ENCODE measurements at places on chromosomes 13 and 19. TPM values are rescaled to one million over a fixed set of nuclear protein-coding genes. Genes with fewer than 3 reads are reported as not detected.

CPB2 gene
- total RNA-seq = not detected

PABPC3 gene
- not detected for total RNA-seq

EFNB2 gene
- total RNA-seq = 17.4 TPM

SHD gene
- 24.6 TPM for total RNA-seq

TPTE2 gene
- total RNA-seq = not detected

ETV2 gene
- total RNA-seq = 1.2 TPM

CALR3 gene
- total RNA-seq = not detected

LRRC4B gene
- total RNA-seq = 2.0 TPM

ADAMTS10 gene
- total RNA-seq = 13.1 TPM

GRCh38 chr13:108588516-108588915, 40.9 kb upstream of the MYO16 start:
- no peak for DNase-seq

DNA sequence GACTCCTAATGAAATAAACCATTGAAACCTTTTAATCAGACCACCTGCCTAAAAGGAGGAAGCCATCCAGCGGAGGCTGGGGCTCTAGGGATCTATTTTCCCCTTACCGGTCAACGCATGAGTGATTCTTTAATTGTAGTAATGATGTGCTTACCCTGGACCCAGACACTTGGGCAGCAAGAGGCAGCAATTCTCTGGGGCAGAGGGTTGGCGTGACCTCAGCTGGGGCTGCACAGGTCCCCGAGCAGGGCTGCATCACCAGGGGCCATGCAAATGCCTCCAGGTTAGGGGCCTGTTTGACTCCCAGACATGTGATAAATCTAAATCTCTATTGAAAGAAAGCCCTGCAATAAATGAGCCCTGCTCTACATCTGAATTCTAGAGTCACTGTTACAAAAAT, 194.2 kb upstream of the TSHZ3 start:
- peak; percentile 21 for DNase-seq

- DNase-seq = no peak
Measured at GRCh38 chr19:55687281-55688201, 12.5 kb downstream of the EPN1 start.

DNA sequence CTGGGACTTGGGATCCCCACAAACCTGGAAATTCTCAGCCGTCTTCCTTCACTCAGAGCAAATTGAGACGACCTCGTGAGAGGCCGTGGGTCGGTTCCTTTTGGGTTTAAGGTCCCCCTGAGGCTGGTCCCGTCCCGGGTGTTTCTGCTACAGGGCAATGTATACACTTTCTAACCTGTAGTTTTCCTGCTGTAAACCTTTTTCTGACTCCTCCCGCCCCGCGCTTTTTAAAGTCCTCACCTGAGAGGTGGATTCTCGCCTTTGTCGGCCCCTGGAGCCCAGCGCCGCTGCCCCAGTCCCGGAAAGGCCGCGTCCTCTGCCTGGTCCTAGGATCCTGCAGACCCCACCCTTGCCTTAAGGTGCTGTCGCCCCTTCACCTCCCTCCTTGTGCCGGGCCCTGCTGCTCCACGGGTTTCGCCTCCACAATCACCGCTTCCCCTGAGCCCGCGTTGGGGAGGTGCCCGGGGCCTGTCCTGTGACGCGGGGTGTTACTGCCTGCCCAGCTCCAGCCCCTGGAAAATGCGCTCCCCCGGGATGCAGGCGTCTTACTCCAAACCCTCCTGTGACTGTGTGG, 391 bp downstream of the ZNF761 start:
- peak; percentile 60 for DNase-seq

DNA sequence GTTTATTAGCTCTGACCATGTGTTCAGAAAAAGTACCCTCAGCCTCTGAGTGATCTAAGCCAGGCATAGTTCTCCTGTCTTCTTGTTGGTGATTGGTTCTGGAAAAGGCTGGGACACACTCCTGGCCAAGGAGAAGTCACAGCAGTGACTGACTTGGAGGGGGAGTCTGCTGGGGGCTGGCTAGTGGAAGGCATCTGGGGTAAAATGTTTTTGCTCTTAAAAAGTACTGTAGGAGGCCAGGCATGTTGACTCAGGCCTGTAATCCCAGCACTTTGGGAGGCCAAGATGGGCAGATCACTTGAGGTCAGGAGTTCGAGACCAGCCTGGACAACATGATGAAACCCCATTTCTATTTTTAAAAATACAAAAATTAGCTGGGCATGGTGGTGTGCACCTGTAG, 21.7 kb downstream of the FAM187B start:
- no peak for DNase-seq

GRCh38 chr19:46369817-46370216, 22.9 kb downstream of the PPP5C start:
- no peak for DNase-seq

DNA sequence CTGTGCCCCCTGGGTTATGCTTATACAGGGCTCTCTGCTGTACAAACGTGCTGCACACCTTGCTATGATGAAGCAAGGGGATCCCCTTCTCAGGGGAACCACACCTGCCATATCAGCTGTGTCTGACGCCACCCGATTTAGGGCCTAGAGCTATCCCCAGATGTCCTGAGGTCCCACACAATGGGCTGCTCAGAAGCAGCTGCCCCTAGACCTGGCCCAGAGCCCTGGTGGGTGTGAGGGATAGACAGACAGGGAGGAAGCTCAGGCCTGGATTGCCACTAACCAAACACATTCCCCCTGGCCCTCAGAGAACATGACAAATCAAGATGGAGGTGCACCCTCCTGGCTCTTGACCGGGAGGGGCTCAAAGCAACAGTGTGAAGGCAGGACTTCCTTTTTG, 59.3 kb downstream of the TSHZ3 start:
- DNase-seq = no peak

DNA sequence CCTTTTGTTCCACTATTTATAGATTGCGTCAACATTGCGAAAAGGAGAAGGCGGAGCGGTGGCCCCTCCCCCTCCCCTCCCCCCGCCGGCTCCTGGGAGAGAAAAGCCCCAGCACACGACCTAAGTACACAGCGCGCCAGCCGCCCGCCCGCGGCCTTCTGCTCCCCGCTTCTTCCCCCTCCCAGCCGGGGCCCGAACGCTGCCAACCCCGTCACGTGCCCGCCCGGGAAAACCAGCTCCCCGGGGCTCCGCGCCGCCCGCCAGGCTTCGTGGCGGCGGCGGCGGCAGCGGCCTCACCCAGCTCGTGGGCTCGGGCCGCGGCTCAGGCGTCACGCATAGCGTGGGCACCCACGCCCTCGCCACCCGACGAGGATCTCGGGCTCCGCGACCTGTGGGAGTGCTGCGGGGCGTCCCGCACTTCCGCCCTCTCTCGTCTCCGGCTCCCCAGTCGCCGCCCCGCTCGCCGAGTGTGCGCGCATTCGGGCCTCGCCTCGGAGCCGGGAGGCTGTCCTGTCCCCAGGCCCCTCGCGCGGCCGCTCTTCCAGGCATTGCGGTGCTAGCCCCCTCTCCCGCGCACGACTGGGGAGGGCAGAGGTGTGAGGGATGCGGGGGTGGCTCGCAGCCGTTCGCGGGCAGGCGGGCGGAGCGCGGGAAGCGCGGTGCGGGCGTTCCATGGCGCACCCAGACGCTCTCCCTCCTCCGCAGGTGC, 110.5 kb downstream of the KCNRG start:
- peak; percentile 91 for DNase-seq

GRCh38 chr13:35876601-35877000, 254.6 kb downstream of the DCLK1 start:
- DNase-seq = no peak

DNA sequence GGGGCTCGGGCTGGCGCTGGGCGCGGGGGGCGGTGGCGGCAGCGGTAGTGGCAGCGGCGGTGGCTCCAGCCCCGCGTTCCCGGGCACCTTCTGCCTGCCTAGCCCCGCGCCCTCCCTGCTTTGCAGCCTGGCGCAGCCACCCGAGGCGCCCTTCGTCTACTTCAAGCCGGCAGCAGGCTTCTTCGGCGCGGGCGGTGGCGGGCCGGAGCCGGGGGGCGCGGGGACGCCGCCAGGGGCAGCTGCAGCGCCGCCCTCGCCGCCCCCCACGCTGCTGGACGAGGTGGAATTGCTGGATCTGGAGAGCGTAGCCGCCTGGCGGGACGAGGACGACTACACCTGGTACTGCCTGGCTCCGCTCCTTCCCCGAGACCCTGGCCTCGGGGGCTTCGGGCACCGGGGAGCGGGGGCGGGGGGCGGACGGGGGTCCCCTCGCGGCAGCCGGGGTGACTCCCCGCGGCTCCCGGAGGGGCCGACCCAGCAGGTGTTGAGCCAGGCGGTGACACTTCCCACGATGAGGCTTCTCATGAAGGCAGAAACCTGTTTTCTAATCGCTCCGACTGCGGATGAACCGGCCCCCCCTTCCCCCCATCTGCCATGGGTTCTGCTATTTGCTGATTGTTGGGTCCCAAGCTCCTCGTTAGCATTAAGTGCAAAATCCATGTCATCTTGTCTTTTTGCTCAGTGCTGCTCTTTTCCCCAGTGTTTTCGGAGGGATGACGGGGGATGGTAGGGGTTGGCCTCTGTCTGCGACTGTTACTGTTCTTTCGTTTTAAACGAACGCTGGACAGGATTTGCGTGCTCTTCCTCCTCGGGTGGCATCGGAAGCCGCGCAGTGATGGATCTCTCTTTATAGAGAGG, 943 bp downstream of the SLAIN1 start:
- no peak for DNase-seq

DNA sequence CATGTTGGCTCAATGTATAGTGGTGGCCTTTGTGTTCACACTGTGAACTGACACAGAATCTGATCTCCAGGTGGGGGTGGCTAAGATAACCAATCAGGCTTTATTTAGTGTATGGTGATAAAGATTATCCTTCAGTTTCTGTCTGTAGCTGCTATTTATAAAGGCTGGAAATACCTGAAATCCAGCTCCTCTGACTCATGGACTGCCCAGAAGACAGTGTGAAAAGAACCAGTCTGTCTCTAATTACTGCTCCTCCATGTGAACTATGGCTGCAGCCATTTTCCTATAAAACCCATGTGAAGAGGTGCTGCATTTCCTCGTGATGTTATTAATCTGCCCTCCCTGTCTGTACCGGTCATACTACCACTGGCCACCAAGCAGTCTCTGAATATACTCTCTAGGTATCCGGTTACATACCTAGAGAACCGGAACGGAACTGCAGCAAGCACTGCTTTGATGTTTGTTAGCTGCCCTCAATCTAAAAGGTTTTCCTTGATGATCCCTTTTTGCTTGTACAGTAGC, 238.0 kb downstream of the LHFPL6 start:
- no peak for DNase-seq

- no peak for DNase-seq
Measured at GRCh38 chr13:87426742-87427141, 244.4 kb upstream of the SLITRK5 start.

GRCh38 chr19:51421229-51422052, 4.0 kb upstream of the SIGLEC10 start:
- DNase-seq = no peak

DNA sequence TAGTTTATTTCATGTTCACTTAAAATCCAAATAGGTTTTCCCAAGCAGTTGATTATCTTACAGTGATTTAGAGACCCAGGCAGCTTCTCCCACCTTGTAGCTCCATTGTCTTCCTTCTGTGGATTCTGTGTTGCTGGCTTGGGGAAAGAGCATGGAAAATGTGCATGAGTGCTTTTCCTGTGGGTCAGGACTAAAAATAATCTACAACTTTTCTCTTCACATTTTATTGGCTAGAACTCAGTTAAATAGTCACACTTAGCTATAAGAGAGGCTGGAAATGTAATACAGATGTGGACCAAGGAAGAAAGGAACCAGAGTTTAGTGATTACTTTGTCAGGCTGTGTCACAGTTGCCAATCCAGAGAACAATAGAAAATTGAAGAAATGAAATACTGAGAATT, 198.8 kb downstream of the NBEA start:
- no peak for DNase-seq

DNA sequence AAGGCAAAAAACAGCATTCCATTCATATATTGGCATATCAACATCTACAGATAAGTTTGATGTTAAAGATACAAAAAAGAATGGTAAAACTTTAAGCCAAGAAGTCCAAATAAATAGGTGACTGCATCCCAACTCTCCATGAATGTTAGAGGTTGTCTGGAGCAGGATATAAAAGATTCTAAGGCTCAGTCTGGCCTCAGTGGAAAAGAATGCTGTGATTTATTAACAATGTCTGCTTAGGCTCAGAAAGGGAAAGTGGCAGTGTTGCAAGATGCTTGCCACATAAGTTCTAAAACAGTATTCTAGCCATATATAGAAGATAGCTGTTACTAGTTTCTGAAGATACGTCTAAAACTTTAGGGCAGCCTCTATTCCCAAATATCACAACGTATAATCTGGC, 179.8 kb upstream of the NBEA start:
- DNase-seq = no peak

GRCh38 chr13:110024645-110024980, 238.2 kb upstream of the IRS2 start:
- DNase-seq = no peak

GRCh38 chr19:2540646-2541454, 64.9 kb downstream of the GADD45B start:
- peak; percentile 97 for DNase-seq

DNA sequence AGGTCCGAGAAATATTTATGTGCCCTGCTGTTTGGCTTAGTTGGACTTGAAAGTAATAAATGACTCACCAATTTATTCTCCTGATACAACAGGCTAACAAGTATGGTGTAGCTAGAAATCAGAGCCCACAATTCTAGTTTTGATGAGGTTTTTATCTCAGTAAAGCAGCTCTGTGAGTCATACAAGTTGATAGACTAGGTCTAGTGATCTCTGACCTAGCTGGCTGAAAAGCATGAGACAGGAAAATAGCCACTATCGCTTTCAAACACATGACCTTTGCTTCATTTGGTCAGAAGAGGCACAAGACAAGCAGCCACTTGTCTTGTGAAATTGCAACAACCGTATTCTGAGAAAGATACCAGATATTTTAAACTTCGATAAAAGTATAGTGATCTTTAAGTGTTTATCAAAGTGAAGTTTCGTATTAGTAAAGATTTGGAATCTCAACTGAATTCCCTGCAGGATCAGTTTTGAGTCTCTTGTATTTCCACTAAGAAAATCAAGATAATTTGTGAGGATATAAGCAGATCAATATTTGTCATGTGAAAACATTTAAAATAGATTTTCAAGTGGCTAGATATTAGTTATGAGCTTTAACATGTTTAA, 126.7 kb downstream of the MAB21L1 start:
- no peak for DNase-seq

DNA sequence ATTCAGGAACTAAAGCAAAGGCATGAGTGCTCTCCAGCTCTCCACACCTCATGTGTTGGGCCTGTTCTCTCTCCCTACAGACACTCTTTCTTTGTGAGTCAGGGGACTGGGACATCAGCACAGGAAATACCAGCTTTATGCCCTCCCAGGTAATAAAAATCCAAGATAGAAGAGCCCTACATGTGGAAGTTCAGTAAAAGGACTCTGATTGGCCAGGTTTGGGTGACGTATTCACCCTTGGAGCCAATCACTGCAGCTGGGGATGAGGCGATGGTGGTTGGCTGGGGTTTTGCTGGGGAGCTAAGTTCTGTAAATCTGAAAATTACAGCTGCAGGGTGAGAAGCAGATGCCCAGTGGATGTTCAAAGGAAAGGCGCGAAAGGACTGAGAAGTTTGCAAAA, 32.5 kb downstream of the CCDC70 start:
- no peak for DNase-seq

Measured in right atrium auricular region (tissue), 2 donors.